ENCODE measurements at places on chromosomes 12 and 14.

DNA sequence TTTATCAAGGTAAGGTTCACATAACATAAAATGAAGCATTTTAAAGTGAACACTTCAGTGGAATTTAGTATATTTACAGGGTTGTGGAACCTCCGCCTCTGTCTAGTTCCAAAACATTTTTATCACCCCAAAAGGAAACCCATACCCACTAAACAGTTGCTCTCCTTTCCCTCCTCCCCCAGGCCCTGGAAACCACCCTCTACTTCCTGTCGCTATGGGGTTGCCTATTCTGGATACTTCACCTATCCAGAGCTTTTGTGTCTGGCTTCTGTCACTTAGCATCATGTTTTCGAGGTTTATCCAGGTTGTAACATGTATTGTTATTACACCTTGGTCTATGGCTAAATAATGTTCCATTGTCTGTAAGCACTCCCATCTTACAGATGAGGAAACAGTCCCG lies 27.7 kb upstream of the ZFP36L1 start:
- no peak for DNase-seq

- DNase-seq, result no peak
Observed at GRCh38 chr14:92513966-92514843, 624 bp downstream of the RIN3 start.

DNA sequence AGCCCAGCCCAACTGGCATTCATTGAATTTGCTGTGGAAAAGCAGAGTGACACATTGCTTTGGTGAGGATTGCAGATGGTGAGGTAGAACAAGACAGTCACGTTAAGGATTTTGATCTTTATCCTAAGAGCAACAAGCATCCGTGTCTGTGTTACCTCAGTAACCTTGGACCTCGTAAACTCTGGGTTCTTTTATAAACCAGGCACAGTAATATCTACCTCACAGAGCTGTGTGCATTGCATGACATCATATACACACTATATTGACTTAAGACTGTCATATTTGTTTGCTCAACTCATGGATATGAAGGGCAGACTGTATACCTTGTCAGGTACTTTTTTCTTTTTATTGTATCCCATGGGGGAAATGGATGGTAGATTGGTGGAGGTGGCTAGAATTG lies 156.2 kb downstream of the ETV6 start:
- DNase-seq, result no peak

DNA sequence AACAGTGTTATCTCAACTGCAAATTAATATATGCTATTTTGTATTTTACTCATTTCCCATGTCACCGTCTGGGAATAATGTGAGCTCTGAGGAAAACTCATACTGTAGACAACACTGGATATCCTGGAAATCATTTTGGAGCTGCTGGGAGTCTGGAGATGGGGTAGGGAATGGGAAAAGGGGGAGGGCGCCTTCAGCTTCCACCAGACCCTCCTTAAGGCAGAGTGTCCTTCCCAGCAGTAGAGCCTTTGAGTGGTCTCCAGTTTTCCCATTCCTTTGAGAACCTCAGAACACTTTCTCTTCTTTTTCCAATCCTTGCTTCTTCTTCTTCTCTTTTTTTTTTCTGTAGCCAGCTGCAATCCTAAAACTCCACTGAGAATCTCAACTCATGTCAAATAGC lies 5.4 kb upstream of the LRIG3 start:
- no peak for DNase-seq

Measured in neuronal stem cell (in vitro differentiated cells).